Hepatic stellate cell (primary cell): ENCODE measurements at places on chromosomes 1 and 21.

- DNase-seq: no peak
Observed at GRCh38 chr1:159307346-159308020, 5.3 kb downstream of the FCER1A start.

GRCh38 chr1:24266398-24266941 is 52.7 kb upstream of the GRHL3 start:
- DNase-seq: peak; percentile 86

- no peak for DNase-seq
Observed at GRCh38 chr1:44572572-44572879, 101.8 kb downstream of the TMEM53 start.

DNA sequence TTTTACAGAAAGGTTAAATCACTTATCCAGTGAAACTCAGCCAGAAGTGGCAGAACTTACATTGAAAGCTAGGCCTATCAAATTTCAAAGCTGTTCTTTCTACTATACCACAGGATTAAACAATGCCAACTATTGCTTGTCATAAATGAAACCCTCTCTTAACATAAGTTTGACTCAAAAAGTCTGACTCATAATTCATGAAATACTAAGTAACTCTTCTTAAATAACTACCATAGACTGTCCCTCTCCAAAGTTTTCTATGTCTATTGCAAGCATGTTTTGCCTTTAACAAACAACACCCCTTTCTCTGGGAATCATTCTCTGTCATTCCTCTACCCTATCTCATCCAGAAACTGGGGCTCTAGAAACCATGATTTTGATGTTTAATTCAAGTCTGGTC is 109.5 kb upstream of the UBE2U start:
- no peak for DNase-seq

- no peak for DNase-seq
Observed at GRCh38 chr1:204308023-204308628, 51.6 kb downstream of the PLEKHA6 start.
